ENCODE measurements at places on chromosomes 1 and 21.

DNA sequence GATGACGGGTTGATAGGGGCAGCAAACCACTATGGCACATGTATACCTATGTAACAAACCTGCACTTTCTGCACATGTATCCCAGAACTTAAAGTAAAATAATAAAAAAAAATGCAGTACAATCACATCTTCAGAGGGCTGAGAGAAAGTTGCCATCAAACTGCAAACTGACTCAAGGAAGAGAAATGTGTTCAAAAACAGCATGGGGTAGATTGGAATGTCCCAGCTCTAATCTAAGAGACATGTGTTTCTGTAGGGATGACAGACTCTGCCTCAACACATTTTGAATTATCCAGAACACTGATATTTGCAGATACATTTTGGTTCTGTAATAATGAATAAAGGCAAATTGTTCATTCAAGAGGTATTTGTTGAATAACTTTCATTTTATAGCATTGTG, 171.2 kb upstream of the RUNX1 start:
- ATAC-seq: no peak

GRCh38 chr1:87089823-87090222, 175.4 kb downstream of the HS2ST1 start:
- no peak for ATAC-seq

- no peak for ATAC-seq
Measured at GRCh38 chr1:207047505-207047904, 3.5 kb downstream of the YOD1 start.

- ATAC-seq: no peak
Measured at GRCh38 chr1:59027177-59027576, 243.3 kb upstream of the JUN start.

DNA sequence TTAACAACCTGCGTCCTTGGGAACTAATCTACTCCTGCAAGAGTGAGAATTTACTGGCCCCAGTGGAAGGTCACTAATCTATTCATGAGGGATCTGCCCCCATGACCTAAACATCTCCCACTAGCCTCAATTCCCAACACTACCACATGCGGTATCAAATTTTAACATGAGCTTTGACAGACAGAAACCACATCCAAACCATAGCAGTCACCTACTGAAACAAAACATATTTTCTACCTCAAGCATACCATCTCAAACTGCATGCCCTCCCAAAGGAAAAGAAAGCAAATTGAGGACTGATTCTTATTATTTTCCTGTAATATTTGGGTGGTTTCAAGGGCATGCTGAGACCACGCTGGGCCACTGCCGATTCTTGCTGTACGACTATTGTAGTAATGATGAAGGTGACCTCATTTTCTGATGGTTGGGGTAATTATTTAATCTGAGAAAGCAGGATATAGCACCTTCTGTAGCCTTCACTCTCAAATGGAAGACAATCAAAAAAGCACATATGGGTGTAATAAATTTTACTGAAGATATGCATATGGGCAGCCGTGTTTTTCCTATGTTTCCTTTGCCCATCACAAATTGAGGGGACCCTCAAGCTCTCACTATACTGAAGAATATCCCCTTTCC, 13.2 kb upstream of the GBP5 start:
- no peak for ATAC-seq

- ATAC-seq: peak; percentile 48
Measured at GRCh38 chr1:22828484-22829308, 118.1 kb downstream of the EPHB2 start.

GRCh38 chr1:166785987-166786386, 53.3 kb upstream of the POGK start:
- ATAC-seq: no peak

DNA sequence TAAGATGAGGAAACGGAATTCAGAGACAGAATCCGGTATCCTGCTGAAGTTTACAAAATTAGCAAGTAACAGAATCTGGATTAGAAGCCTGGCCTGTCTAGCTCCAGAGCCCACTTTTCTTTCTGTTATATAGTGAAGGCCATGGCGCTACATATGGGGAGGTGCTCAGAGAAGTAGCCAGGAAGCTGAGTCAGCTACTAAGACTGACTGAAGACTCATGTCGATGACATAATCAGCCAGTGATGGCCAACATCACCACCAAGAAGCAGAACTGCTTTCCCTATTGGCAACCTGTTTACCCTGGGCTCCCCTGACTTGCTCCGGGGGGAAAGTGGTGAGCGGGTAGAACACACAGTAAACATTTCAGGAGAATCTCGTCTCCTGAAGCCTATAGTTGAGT, 18.8 kb downstream of the LRRC52 start:
- no peak for ATAC-seq

DNA sequence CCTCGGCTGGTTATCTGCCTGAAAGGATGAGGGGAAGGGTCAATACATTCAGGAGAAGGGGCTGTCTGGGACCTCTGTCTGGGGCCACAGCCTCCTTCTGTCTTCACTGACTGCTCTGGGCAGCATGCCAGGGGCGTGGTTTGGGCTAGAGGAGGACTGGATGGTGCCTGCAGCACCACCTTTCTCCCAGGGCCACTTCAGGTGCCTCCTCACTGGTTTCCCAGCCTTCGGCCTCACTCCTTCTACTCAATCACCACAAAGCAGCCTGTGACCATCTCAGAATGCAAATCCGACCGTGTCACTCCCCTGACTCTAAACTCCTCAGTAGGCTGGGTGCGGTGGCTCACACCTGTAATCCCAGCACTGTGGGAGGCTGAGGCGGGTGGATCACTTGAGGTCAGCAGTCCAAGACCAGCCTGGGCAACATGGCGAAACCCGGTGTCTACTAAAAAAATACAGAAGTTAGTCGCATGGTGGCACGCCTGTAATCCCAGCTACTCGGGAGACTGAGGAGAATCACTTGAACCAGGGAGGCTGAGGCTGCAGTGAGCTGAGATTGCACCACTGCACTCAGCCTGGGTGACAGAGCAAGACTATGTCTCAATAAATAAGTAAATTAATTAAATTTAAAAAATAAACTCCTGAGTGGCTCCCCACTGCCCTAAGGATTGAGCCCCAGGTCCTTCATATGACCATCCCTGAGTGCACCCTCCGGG, 50.1 kb upstream of the ECE1 start:
- no peak for ATAC-seq

- no peak for ATAC-seq
Measured at GRCh38 chr1:171173069-171173468, 12.0 kb upstream of the FMO2 start.

GRCh38 chr1:20625176-20626097, 7.8 kb upstream of the PINK1 start:
- no peak for ATAC-seq

Measured in esophagus mucosa (tissue), 1 donor.